Kidney epithelial cell (primary cell): ENCODE measurements at places on chromosomes 1 and 21. TPM values are rescaled to one million over a fixed set of nuclear protein-coding genes. Genes with fewer than 3 reads are reported as not detected.
A peak's percentile ranks its signal among the peaks of the same experiment; 100 is the strongest.

The E2F2 gene
- 0.07 and 0.13 TPM in 2 replicates for total RNA-seq

The TMEM82 gene
- total RNA-seq, result not detected in 2 replicates

The FCAMR gene
- total RNA-seq, result not detected in 2 replicates

The SPATA17 gene
- 0.63 and 1.8 TPM in 2 replicates for total RNA-seq

The LCE2B gene
- not detected in 2 replicates for total RNA-seq

The ARV1 gene
- total RNA-seq, result 12.0 and 13.9 TPM in 2 replicates

The C1orf141 gene
- total RNA-seq, result not detected in 2 replicates

The ATF3 gene
- 99.2 and 119 TPM in 2 replicates for total RNA-seq

The KRTAP11-1 gene
- total RNA-seq, result not detected in 2 replicates

The OLFM3 gene
- total RNA-seq, result 0.13 TPM in 1 of 2 replicates, not detected in the other

DNA sequence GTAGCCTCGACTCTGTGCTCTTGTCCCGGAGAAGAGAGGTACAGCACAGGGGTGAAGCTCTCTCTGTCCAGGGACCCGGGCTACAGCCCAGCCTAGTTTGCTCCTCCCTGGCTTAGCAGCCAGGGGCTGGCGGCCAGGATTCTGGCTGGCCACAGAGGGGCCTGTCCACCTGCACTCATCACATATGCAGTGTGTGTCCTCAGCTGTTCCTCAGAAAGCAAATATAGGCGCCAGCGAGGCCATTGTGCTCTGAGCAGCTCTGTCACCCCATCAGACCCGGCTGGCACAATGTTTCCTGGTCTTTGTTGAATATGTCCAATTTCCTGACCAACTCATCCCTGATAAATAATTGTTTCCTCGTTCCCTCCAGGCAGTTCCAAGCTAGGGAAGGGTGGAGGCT is 28.5 kb downstream of the KCND3 start:
- DNase-seq, result no peak

DNA sequence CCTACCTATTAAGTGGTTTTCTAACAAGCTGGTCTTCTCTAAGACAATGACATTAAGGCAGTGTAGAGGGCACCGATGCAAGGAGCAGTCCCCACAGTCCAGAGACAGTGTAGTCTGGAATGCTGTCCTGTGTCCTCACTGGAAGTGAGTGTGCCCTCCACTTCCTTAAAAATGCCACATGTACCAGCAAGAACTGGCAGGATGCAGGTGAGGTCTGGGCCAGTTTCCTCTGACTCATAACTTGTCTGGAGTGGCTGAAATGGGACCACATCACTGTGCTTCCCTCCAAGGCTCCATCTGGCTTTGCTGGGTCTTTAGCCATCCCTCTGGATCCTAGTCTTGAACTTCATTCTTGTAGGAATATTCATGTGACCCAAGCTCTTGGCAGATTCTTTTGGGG is 170.5 kb upstream of the KIAA0040 start:
- no peak for DNase-seq

GRCh38 chr21:40882192-40882915 is 35.4 kb upstream of the DSCAM start:
- DNase-seq, result no peak

- no peak for DNase-seq
Observed at GRCh38 chr21:33265664-33266049, 510 bp upstream of the IL10RB start.

- no peak for DNase-seq
Observed at GRCh38 chr1:232899268-232899667, 51.1 kb upstream of the NTPCR start.

DNA sequence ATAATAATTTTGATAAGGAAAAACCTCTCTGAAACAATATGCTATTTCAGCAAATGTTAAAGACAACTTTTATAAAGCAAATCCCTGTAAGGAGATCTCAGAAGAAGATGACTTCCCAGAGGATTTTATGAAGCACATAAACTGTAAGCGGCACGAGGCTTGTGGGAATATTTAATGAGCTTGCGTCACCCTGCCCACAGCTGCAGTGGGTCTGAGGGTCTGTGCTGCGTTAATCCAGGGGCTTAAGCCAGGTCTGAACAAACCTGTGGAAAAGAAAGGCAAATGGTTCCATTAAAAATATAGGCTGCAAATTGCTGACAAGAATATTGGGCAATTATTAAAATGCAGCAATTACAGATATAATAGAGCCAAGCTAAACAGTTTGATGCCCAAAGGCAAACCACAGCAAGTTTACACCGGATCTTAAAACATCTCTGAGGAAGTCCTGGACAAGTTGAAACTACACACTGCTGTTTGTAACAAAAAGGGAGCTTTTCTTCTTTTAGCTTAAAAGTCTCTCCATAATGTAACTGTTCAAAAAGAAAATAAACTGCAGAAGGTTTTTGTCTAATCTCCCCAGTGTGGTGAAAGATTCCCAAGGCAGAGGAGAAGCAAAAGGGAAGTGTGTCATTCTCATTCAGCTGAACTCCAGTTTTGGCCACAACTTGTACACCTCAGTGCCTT is 21.8 kb downstream of the TGFBR3 start:
- no peak for DNase-seq

GRCh38 chr1:147598621-147599361 is 57.5 kb downstream of the BCL9 start:
- no peak for DNase-seq

DNA sequence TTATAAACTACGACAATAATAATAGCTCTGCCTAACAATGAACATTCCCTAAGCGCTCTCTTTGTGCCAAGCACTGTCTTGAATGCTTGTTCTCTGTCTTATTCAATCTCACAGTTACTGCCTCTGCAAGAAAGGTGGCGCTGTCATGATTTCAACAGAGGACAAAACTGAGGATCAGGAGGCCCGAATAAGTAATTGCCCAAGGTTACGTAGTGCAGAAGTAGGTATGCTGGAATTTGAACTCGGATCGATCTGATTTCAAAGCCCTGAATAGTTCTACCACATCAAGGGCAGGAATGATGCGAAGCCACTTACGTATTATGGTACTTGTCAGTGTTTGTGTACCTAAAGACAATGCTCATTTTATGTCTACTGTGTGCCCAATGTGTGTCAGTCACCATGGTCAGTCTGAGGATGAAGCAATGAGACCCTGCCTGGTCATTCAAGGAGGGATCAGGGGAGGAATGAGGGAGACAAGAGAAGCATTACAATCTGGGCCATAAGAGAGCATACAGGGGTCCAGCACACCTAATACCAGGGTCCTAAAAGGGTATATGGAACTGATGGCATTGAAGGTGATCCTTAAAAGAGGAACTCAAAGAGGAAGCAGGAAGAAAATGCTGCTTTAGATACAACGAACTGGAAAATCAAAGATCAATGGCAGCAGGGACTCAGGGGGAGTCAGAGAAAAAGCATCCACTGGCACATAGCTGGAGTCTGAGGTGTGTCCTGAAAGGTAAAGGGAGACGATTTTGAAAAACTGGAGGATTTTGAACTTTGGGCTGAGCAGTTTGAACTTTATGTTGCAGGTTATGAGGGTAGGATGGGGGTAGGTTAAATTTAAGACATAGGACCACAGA is 389.2 kb downstream of the PLPP3 start:
- DNase-seq, result no peak

- no peak for DNase-seq
Observed at GRCh38 chr1:108556066-108556465, 3.8 kb upstream of the EEIG2 start.

GRCh38 chr1:10848109-10848684 is 51.8 kb upstream of the CASZ1 start:
- no peak for DNase-seq

- DNase-seq, result no peak
Observed at GRCh38 chr1:211530102-211530501, 38.1 kb upstream of the RD3 start.

GRCh38 chr1:200883118-200883517 is 10.3 kb downstream of the GPR25 start:
- no peak for DNase-seq

- no peak for DNase-seq
Observed at GRCh38 chr1:74686928-74687327, 13.3 kb upstream of the ERICH3 start.

- DNase-seq, result peak; percentile 88
Observed at GRCh38 chr1:116853680-116854402, 55.9 kb upstream of the PTGFRN start.

DNA sequence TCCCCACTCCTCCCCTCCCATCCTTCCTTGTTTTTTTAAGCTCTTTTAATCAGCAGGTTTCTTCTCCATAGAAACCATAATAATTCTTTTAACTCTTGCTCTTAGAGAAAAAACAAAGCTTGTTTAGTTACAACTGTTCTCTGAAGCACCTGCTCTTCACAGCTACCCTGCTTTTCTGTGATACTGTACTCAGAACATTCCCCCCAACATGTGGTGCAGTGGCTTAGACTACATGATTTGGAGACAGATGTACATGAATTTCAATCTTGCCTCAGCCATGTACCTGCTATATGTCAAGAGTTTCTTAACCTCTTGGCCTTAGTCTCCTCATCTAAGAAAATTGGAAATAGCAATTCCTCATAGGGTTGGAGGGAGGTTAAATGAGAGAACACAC is 33.5 kb downstream of the LAMC2 start:
- no peak for DNase-seq

DNA sequence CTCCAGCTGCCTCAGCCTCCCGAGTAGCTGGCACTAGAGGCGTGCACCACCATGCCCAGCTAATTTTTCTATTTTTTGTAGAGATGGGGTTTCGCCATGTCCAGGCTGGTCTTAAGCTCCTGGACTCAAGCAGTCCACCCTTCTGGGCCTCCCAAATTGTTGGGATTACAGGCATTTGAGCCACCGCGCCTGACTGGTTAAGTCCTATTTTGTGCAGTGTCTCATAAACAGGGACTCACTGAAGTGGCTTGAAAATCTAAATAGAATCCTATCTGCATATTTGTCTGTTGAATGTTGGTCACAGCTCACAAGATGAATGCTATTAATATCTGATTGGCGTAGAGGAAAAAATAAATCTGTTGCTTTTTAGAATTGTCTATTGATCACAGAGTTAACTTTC is 5.9 kb upstream of the CHAF1B start:
- DNase-seq, result no peak

GRCh38 chr1:165355977-165356811 is at the start of gene LMX1A:
TSS of gene LMX1A (minus strand) at chr1:165356715. CDS start at chr1:165355559, 1,156 bp downstream.
- DNase-seq, result no peak
